Stimulated activated CD4-positive, alpha-beta T cell treated with anti-CD3 and anti-CD28 coated beads, Interleukin-15, amount 100 ng/mL, for 24 hours (primary cell): ENCODE measurements at places on chromosomes 6 and 20.

GRCh38 chr6:46674410-46674809 is 13.3 kb upstream of the TDRD6 start:
- DNase-seq, result no peak

- no peak for DNase-seq
These were observed 9.8 kb downstream of the DUSP15 start for GRCh38 chr20:31860390-31861134.

DNA sequence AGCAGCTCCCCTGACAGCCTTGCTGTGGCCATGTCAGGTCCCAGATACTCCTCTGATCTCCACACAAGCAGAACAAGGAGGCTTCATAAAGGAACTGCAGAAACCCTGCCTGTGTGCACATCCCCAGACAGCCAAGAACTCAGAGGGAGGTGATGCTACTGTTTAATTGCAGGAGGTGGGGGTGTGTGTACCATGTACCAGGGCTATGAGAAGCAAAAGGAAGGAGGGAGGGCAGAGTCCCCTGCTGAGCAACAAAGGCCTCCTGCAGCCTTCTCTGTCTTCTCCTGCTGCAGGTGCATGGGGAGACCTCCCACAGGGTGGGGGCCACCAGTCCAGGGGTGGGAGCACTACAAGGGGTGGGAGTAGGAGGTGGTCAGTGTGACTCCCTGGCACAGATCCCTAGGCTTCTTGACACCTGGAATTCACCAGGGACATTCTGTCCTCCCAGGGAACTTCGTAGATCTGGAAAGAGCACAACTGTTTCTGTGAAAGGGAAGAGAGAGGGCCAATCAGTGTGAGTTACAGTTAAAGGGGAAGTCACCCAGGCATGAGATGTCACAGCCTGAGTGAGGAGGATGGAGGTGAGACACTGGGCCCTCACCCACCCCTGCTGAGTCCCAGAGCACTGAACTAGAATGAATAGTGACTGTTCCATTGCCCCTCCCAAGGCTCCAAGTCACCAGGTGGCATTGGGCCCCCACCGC is 2.8 kb downstream of the CST2 start:
- no peak for DNase-seq

GRCh38 chr6:5771211-5771610 is 235.5 kb downstream of the NRN1 start:
- no peak for DNase-seq

DNA sequence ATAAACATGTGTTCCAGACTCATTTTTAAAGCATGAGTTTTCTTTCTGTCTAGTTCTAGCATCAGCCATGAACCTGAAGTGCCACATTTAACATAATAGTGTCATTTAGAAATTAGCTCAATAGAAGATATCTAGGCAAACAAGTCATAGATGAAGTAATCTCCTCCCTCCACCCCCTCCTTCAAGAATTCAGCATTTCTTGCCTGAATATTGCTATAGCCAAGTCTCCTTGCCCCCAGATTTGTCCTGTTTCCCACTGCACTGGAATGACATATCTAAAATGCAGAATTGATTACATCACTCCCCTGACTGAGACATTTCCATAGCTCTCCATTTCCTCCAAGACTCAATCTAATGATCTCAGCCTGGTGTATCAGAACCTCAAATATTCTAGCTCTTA is 134.9 kb upstream of the BACH2 start:
- no peak for DNase-seq

DNA sequence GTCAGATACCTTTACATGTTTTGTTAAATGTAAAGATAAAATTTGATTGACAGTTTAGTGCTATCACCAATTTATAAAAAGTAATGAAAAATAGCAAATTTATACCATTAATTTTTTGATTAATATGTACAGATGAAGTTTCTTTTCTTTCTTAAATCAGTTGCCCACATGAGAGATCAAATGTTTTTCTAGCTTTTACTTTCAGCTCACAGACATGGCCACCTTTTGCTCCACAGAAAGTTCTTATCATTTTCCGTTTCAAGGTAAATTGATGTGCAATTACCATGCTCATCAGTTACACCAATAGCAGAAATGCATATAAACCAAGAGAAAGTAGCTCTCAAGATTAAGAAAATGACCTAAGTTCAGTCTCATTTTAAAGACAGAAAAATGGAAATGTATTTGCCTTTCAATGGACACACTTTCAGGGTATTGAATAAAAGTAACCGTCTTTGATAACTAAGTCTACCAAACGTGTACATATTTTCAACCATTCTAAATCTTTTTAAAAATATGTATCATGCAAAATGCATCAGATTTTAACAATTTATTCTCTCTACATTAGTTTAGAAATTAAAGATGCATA is 16.6 kb upstream of the EXOC2 start:
- DNase-seq, result no peak

- DNase-seq, result no peak
These were observed 32.2 kb downstream of the CD83 start for GRCh38 chr6:14149739-14150130.

GRCh38 chr6:32665661-32666060 is 796 bp downstream of the HLA-DQB1 start:
- DNase-seq, result no peak

- no peak for DNase-seq
These were observed 369.4 kb downstream of the UTRN start for GRCh38 chr6:144654506-144654905.

DNA sequence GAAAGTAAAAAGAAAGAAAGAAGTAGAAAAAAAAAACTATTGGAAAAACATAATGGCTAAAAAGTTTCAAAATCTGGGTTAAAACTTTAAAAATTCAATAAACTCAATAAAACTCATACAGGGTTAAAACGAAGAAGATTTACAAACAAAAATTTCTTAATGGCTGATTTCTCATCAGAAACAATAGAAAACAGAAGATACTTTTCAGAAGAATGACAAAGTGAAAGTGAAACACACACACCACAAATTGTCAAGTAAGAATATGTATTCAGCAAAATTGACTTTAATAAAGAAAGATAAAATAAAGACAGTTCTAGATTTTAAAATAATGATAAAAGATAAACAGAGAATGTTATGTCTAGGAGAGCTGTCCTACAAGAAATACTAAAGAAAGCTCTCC is 618.9 kb upstream of the GJE1 start:
- DNase-seq, result no peak

- DNase-seq, result peak; percentile 79
These were observed 2.1 kb upstream of the COL20A1 start for GRCh38 chr20:63290677-63291472.

GRCh38 chr6:149508485-149508884 is 23.7 kb upstream of the ZC3H12D start:
- peak; percentile 59 for DNase-seq
